ENCODE measurements at places on chromosomes 4 and X. TPM values are rescaled to one million over a fixed set of nuclear protein-coding genes. Genes with fewer than 3 reads are reported as not detected.
A peak's percentile ranks its signal among the peaks of the same experiment; 100 is the strongest.

DNA sequence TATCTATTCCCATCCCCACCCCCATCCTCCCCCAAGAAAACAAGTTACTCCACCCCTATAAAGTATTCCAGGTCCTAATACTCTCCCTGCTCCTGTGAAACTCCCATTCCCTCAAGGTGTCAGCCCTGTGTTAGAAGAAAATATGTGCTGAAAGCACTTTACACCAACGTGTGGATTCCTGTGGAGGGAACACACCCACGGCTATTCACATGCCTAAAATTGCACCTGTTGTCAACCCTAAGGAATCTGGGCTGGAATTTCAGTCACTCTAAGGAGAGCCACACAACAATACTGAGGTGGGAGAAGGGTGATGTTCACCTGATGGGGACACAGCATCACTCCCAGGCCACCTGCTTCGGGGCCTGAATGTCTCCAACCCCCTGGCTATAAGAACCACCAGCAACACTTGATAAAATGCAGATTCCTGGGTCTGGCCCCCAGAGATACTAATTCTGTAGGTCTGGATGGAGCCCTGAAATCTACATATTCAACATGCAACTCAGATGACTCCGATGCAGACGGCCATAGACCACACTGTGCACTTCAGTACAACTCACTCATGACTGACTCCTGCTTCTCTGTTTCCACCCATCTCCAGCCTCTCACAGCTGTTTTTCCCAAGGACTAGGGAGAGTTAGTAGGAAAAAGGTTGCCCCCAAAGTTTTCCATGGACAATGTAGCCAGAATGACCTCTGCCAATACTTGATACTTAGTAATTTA, 15.8 kb downstream of the SCD5 start:
- no peak for ATAC-seq

GRCh38 chrX:23514082-23514481, 153.2 kb upstream of the PRDX4 start:
- ATAC-seq, result no peak

DNA sequence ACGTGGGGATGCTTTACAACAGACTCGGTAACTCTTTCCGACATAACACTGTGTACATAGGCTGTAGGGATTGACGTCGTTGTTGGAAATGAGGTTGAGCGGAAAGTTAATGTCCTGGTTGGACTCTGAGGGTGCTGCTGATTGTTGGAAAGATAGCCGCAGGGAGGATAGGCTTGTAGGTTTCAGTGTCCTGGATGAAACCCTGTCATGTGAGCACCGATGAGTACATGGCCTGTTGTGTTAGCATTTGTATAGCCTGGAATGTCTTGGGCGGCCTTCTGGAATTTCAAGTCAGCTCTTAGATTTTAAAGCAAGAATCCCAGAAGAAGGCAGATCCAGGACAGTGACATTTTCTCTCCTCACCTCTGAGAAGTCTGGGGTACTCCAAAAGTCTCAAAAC, 63.3 kb downstream of the TBC1D14 start:
- no peak for ATAC-seq

GRCh38 chrX:114842181-114842580, 175.2 kb downstream of the IL13RA2 start:
- ATAC-seq, result no peak

The RBM47 gene
- 70.6 TPM for total RNA-seq

- ATAC-seq, result no peak
These were observed 54.1 kb downstream of the ATRX start for GRCh38 chrX:77731821-77732419.

DNA sequence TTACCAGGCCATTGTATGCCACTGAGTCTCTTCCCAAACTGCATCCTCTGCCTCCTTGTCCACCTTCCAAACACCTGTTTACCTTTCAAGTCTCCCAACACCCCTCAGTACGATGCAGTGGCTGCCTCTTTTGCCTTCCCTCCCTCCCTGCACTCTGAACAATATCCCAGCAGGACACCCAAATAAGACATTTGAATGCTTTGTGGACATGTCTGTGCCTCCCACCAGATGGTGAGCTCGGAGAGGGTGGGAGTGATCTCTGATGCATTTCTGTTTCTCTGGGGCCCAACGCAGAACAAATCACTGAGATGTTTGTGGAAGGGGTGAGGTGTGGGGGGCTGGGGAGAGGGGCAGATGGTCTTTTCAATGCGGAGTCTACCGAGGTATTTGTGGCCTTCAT, 33.4 kb downstream of the PJA1 start:
- ATAC-seq, result no peak

GRCh38 chr4:78534286-78534955, 17.1 kb upstream of the ANXA3 start:
- peak; percentile 68 for ATAC-seq

The SPANXA1 gene
- not detected for total RNA-seq

The MAGEA9 gene
- not detected for total RNA-seq

GRCh38 chrX:12901486-12901885, 4.9 kb upstream of the TLR8 start:
- ATAC-seq, result peak; percentile 31

The AKAP4 gene
- total RNA-seq, result not detected

The GPR173 gene
- 0.08 TPM for total RNA-seq

The STK32B gene
- total RNA-seq, result 0.28 TPM

DNA sequence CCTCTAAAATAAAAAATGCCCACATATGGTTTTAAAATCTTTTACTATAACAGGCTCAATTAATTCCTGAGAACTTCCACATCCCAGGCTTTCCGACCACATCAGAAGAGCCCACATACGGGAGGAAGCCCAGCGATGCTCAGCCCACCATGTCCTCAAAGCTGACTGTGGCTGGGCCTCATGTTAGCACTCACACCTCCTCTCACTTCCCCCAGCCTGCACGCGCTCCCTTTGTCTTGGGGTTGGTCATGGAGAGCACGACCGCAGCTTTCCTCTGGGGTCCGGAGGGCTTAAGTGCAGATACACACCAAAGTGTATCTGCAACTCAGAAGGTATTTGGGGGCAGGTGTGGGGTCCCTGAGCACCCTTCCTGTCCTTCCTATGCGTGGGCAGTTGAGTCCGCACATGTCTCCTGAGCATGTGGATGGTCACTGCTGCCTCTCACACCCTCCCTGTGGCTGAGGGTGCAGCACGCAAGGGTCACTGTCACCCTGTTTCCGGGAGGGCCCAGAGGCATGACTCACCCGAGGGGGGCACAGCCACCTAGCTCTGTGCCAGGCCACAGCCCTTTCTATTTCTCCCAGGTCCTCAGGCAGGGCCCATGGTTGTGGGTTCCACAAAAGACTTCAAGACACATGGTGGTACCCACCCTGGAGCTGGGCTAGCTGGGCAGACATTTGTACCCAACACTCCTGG, 21.2 kb downstream of the WDR1 start:
- no peak for ATAC-seq

- ATAC-seq, result peak; percentile 48
These were observed 223.4 kb downstream of the FAM47B start for GRCh38 chrX:35166023-35166422.

DNA sequence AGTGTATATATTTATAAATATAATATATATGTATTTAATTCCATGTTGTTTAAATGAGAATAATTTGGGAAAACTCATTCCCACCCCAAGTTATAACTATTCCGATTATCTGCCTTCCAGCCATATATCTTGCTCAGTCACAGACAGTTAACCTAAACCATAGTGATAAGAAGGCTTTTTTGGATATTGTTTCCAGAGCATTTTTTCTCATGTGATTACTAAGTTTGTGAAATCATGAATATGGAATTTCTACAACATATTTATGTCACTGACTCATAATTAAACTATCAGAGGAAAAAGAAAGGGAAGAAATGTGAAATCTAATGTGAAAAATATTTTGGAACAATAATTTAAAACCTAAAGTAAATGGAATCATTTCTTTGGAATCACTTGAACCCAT, 1163.5 kb upstream of the PABPC4L start:
- no peak for ATAC-seq

The NSUN7 gene
- 2.0 TPM for total RNA-seq

- ATAC-seq, result peak; percentile 79
These were observed 404.0 kb upstream of the F9 start for GRCh38 chrX:139126493-139126892.

The YY2 gene
- total RNA-seq, result 0.56 TPM

DNA sequence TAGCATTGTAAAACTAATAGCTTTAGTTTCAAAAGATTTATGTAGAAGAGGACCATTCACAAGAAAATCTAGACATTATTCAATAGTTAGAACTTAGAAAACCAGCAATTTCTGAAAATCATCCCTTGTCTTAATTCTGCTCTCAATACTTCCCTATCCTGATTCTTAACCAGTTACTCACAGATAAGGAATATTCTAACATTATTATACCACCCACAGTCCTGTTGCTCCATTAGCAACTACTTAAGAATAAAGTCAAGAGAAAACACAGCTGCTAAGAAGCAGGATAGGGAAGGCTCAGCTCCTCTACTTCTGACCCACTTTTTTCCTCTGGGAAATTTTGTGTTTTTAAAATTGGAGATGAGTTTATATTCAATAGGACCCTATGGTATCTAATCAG, 47.7 kb downstream of the PHKA1 start:
- no peak for ATAC-seq

The LAP3 gene
- 32.9 TPM for total RNA-seq

The ATP8A1 gene
- 2.6 TPM for total RNA-seq

The REPS2 gene
- 0.88 TPM for total RNA-seq

DNA sequence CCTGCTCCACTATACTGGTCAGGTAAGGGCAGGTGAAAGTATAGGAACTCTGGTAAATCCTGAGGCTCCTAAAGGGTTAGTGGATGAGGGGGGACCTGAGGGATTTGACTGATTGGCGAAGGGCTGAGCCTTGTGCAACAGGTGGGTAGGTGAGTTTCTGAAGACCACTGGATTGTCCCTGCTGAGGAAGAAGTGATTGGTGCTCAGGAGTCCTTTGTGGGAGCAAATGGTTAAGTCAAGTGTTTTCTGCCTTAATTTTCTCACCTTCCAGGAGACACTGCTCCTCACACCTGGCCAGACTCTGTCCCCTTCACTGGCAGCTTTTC, 156.6 kb downstream of the AMMECR1 start:
- ATAC-seq, result no peak

Data from esophagus mucosa (tissue), 1 donor.